ENCODE measurements at places on chromosomes 5 and 9.

- DNase-seq: no peak
Observed at GRCh38 chr5:138770291-138770690, 17.1 kb downstream of the CTNNA1 start.

DNA sequence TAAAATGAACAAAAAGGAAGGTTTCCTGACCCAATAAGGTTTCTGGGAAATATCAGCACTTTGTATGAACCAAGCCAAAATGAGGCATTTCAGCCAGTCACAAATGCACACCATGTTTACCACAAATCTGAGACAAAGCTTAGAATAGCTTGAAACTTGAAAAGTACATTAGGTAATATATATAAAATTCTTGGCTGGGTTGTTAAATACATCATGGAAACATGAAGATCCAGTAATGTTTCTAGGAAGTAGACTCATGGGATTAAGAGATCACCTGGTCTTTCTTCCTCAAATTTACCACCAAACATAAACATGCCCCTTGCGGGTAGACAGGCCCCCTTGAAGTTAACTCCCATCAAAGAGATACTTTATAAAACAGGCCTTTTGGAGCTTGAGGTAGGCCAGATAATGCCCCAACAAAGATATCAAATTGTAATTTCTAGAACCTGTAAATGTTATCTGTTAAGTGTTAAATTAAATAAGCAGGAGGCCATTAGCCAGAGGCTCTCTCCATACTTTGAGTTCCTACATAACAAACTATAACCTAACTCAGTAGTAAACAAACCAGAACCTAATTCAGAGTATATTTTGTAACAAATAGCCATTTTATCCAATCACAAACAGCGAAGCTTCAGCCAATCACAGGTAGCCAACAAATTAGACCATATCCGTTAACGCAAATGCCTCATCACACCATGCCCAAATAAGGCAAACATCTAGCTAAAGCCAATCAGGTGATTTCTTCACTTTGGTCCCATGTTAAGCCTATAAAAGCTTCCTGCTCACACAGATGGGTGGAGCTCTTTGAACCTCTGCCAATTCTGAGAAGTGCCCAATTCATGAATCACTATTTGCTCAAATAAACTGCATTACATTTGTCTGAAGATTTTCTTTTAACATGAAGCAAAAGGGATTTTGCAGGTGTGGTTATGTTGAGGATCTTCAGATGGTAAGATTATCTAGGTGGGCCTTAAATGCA lies 127.9 kb upstream of the TARS1 start:
- DNase-seq: no peak

- no peak for DNase-seq
Observed at GRCh38 chr9:137943655-137944054, 66.1 kb downstream of the CACNA1B start.

- no peak for DNase-seq
Observed at GRCh38 chr5:2261004-2261703, 378.4 kb upstream of the IRX4 start.

DNA sequence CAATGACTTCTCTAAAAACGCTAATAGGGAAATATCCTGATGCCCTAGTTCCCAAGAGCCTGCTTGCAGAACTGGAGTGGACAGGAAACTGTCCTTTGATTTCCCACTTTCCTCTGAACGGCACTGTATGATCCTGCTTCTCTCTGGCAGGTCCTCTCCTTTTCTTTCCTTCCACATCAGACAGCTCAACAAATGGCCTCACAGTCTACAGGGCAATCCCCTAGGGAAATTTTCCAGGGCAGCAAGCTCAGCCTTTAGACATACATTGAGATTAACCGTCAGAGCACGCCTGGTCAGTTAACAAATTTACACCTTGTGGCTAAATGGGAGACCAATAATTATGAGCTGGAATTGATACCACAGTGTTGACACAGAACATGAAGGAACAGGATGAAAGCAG lies 164.9 kb downstream of the SLC24A2 start:
- no peak for DNase-seq

DNA sequence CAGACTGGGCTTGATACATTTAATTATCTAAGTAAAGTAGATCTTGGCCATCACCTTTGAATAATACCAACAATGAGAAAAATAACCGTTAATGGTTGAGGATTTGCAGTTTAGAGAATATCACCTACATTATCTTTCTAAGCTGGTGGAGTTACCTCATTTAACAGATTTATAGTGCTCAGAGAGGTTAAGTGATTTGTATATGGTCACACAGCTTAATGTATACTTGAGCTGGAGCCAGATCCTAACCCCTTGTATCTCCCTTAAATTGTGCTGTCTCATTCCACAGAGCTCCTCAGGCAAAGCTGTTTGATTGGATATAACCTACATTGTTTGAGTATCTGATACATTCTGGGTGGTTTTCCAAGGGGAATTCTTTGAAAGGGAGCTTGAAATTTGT lies 57.8 kb downstream of the INSYN2B start:
- DNase-seq: no peak

DNA sequence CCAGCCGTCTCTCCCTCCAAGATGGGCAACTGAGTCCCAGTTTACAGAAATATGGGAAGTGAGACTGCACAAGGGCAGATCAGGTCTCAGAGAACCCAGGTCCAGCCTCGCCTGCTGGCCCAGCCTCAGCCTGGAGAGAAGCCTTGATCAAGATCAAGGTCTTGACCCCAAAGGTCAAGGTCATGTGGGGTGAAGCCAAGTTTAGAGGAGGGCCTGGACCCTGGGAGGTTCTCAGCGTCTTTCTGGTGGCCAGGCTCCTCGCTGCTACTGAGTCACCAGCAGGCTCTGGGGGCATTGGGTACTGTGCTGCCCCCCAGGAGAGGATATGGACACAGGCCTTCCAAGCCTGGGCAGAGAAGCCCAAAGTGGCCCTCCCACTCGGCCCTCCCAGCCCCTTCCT lies 8.8 kb downstream of the IPPK start:
- no peak for DNase-seq

GRCh38 chr9:121947775-121948174 lies 145.3 kb downstream of the TTLL11 start:
- DNase-seq: no peak

GRCh38 chr5:102759700-102760099 lies 4.6 kb downstream of the PAM start:
- DNase-seq: no peak

DNA sequence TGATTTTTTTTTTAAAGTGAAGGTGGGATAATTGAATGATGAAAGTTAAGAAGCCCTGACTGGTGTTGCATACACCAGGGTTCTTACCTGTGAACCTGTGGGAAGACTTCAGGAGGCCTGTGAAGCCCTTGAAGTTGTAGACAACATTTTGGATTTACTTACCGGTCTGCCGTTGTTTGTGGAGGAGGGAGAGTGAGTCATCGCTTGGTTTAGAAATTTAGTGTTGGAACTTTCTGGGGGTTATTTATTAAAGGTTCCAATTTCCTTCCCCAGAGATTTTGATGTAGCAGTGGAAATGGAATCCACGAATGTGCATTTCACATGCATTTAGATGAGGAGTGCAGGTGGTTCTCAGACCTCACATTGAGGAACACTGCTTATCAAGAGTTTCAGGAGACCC lies 49.6 kb downstream of the ARHGAP26 start:
- DNase-seq: no peak

DNA sequence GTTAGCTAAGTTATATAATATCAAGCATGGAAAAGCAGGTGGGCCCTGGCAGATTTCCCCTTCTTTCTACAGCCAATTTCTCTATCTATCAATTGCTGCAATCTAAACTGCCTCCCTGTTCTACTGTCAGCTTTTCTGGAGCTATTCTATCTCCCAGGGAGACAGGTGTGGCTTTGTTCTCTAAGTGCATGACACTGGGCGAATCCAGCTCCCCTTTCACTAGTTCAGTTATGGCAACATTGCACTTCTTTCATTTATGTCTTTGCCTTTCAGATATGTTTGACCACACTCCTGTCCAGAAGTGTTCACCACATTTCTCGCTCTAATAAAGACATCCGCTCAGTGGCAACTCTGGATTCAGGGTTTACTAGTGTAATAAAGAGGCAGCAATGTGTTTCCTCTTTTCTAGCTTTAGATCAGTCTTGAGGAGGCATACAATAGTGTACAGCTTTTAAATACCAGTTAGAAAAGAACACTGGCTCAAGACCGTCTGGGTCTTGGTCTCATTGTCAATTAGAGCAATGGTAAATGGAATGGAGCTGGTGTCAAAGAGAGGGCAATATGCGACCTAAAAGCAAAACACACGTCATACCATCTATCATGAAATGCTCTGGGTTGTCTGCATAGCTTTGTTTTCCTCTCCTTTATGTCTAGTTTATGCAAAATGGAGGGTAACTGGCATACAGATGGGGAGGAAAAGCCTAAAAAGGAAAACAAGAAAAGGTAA lies 197.0 kb downstream of the SLF1 start:
- DNase-seq: no peak

DNA sequence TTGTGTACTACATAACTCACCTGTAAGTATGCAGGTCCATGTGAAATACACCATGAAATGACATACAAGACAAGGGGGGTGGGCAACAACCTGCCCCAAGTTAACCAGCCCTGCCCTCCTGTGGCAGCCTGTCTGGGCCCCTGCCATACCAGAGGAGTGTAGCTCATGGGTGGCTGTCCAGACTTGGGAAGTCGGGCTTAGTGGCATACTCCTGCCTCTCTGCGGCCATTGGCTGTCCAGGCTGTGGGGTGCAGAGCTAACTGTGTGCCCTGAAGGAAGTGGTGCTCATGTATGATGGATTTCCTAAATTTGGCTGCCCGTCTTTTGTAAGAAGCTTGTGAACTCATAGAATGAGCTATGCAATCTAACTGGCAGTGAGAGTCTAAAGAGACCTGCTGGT lies 47.0 kb downstream of the GPR107 start:
- DNase-seq: no peak

DNA sequence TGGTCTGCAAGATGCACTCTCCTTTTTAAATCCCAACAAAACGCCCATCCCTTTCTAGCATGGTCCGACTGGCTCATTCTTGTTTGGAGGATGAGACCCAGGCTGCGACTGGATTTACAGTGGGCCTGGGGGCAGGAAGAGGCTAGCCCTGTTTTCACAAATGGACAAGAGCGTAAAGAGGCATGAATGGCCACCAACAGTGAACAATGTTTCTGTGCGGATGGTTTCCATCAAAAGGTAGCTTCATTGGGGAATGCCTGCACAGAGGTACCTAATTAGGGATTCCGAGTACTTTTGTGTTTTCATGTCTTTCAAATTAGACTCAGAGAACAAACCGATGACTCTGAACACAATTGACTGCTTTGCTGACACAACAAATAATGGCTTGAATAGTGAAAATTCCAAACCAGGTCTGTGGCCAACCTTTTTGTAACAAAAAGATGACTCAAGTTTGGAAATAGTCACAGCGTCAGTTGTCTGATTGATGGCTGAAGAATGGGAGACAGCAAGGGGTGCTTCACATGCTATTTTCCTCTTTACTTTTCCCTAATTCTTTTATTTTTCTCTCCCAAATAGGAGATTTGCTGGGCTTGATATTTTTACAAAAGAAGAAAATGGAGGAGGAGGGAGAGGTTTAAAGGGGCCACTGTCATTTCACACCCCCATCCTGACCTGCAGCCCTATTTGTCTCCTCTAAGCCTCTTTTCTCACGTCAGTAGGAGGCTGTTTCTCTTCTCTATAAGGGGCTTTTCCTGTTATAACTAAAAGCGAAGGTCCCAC lies 208.1 kb upstream of the S1PR3 start:
- no peak for DNase-seq

- DNase-seq: no peak
Observed at GRCh38 chr5:27590503-27590902, 552.1 kb upstream of the CDH9 start.

DNA sequence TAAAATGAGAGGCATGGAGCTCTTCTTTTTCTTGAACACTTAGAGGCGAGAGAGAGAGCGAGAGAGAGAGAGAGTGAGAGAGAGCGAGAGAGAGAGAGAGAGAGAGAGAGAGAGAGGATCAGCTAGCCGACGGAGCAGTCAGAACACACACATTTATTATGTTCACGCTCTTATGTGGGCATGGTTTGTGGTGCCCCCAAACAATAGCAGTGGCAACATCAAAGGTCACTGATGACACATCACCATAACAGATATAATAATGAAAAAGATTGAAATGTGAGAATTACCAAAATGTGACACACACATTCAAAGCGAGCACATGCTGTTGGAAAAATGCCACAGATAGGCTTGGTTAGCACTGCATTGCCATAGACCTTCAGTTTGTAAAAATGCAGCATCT lies 116.1 kb downstream of the KDM4C start:
- DNase-seq: no peak

- DNase-seq: no peak
Observed at GRCh38 chr5:56746553-56747339, 68.6 kb upstream of the MAP3K1 start.

DNA sequence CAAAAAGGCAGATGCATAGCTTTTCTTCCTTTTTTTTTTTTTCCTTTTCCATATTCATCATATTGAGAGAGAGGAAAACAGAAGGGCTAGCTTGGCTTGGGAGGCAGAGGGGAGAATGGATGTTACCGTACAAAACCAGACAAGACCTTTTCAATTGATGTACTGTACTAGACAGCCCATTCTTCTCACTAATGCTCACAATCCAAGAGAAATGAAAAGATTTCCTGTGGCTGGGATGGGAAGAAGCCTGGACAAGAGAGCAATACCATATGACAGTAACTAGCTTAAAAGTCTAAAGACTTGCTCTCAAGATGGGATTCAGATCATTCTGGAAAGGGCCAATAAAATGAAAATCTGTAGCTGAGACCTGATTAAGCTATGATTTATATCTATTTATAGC lies 3.4 kb downstream of the CEMIP2 start:
- DNase-seq: no peak

- DNase-seq: no peak
Observed at GRCh38 chr5:124176692-124177091, 569.7 kb downstream of the ZNF608 start.

DNA sequence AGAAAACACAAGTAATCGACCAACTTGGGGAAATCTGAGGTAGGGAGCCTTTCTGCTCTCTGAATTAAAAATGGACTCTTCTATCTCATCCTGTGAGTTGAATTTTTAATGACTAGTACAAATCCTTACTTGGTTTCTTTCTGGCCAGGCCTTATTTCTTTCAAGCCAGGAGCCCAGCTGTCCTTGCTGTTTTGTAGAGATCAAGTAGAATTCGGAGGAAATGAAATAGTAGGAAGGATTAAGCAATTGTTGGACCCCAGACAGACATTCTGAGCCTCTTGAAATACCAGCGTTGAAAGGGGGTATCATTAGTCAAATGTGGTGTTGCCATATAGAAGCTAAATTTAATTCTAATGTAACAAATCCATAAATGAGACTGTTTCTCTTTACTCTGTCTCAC lies 53.7 kb upstream of the SMIM15 start:
- DNase-seq: no peak

- DNase-seq: no peak
Observed at GRCh38 chr5:12292610-12293204, 388.5 kb upstream of the CTNND2 start.
